ENCODE measurements at places on chromosomes 16 and 17.

DNA sequence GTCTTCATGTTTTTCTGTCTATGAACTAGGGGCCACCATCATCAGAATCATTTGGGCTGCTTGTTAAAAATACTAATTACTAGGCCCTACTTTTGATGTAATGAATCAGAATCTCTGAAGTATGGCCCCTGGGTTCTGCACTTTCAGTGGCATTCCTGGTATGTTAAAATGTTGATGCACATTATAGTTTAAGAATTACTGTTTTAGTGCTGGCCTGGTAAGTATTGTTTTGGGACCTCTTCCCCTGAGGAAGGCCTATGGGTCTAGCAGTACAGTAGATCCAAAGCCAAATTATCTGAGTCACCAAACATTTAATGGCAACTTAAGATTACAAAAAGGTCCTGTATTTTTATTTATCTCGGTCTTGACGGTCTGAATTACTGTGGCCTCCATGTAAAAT, 58.8 kb downstream of the AP2B1 start:
- no peak for DNase-seq

- DNase-seq, result no peak
Observed at GRCh38 chr16:57748596-57748995, 13.0 kb downstream of the KATNB1 start.

DNA sequence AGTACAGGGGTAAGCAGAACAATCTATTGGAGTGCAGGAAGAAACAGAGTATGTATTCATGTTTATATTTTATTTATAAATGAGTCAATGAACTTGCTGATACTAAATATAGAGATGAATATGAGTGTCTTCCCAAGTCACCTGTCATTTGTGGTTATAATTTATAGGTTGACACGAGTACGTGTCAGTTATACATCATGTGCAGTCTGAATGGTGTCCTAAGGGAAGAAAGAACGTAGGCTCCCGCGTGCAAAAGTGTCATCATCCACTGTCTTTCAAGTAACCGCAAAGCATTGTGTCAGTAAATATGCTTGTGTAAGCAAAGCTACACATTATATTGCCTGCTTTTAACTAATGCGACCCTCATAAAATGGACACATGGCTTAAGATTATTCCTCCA, 786.1 kb downstream of the KCNJ2 start:
- DNase-seq, result no peak

- DNase-seq, result no peak
Observed at GRCh38 chr16:67246756-67247191, 507 bp downstream of the FHOD1 start.

DNA sequence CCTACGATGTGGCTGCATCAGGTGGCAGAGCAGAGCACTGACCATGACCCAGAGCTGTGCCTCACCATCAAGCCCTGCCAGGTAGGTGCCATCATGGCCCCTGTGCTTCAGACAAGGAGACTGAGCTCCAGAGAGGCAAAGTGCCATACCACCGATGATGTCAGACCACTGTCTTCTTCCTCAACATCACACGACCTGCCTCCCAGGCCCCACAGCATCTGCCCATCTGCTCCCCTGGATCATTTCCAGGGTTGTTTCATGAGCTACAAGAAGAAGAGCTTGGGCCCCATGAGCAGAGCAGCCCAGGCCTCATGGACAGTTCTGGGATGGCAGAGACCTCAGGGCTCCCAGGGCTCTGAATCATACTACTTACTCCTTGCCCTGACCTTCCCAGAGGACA, 9.9 kb downstream of the XYLT1 start:
- no peak for DNase-seq

- no peak for DNase-seq
Observed at GRCh38 chr17:64334851-64335250, 55.8 kb downstream of the PECAM1 start.

GRCh38 chr17:35094902-35095301, 24.8 kb downstream of the RAD51D start:
- peak; percentile 72 for DNase-seq

DNA sequence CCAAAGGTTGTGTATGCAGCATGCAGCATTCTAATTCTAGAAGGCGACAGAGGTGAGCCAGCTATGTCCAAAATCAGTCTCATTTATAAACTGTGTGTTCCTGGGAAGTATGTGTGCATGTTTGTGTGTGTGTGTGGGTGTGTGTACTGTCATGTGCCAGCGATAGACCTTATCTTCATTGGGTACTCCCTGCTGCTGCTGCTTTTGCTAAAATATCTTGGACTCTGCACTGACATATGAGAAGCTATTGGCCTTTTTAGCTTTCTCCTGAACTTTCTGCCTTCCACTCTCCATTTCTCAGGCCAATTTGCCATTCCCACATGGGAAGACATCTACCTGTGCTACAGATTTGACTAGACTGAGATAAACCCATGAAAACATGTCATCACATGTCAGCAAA, 2.0 kb upstream of the LPO start:
- DNase-seq, result no peak

DNA sequence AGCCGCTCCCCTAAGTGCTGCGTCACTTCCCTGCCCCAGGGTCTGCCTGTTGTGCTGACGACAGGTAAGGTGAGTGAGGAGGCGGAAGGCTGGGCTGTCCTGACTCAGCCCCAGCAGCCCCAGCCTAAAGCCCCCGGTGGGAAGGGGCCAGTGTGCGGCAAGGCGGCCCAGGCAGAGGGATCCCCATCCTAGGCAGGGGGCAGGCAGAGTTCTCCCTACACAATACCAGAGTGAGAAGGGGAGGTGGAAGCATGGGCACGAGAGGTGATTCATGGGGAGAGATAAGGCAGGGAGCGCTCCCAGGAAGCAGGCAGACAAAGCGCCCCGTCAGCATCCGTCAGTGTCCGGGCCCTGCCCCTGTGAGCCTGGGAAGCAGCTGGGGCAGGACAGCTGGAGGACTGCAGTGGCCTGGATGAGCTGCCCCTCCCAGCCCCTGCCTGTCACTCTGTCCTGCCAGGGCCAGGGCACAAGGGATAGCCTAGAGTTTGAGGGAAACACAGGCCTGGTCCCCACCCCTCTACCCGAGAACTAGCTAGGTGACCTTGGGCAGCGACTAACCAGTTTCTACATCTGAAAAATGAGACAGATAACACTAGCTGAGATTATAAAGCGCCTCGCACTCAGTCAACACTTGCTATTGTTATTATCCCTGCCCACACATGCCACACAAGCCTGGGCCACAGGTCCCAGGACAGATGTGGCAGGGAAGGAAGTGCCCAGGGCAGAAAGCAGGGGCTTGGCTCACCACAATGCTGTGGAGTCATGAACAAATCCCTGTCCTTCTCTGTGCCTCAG, 3.8 kb downstream of the FAM83G start:
- no peak for DNase-seq

DNA sequence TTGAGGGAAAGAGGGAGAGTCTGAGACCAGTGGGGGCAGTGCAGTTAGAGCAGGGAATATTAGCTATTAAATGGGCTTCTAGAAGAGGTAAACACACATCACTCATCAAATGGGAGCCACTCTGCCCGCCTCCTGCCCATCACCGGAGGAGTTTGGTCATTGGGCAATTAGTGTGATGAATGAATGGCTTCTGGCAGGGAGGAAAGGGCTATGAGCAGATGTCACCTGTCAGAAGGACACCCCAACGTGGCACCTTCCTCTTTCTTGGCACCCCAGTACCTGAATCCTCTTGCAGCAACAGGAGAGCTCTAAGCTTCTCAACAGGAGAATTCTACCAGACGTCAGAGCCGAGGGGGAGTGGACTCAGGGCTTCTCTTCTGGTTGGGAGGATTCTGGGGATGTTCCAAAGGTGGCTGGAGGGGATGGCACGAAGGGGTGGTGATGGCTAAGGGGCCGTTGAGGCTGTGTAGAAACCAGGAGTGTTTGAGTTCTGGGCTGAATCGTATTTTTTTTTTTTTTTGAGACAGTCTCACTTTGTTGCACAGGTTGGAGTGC, 11.0 kb downstream of the C1QTNF1 start:
- no peak for DNase-seq

DNA sequence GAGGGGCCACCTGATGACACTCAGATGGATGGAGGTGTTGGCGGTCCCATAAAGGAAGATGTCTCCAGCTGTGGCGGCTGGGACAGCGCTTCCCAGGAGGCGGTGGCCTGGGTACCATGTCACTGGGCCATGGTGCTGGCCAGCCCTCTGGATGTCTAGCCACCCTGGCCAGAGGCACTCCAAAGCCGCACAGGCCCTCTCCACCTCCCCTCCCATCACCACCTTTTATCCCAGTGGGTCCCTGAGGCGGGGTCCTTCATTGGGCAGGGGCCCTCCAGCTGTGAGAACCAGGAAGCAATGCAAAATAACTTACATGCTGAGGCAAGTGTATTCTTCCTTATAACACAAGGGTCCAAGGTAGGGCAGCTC, 23.1 kb downstream of the RAB11FIP4 start:
- DNase-seq, result no peak

DNA sequence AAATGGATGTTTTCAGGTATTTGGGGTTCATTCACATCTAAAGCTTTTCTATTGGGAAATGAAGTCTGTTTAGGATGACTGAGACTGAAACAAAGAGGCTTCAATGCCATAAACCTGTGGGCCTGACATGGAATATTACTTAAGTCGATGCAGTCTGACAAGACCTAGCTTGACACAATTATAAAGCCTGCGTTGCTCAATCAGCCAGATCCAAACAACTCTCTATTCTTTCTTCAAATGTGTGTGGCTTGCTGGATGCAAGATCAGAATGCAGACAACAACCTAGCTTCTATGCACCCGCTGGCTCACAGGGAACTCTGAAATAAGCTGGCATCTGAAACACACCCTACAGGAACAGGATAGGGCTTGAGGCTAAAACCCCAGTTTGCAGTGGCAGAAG, 40.0 kb downstream of the RFFL start:
- DNase-seq, result no peak

- no peak for DNase-seq
Observed at GRCh38 chr17:30790279-30790678, 34.2 kb downstream of the CRLF3 start.

DNA sequence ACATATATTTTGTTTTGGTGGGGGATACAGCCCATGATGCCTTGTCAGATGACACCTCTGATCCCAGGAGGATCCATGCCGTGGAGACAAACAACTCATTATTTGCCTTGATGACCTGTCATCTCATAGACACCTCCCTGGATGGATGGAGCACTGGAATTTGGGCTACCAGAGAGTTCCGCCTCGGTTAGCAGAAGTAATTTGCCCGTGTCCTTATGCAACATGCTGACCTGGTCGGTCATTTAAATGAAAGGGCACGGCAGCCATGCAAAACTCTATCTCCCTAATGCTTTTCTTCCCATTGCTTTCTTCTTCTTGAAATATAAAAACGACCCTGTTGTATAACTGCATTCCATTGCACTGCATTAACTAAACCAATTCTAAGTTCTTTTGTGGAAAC, 145.3 kb downstream of the GRIN2A start:
- DNase-seq, result no peak

GRCh38 chr17:27488231-27488630, 32.0 kb downstream of the KSR1 start:
- no peak for DNase-seq

- no peak for DNase-seq
Observed at GRCh38 chr16:79816081-79816497, 215.6 kb upstream of the MAF start.

- no peak for DNase-seq
Observed at GRCh38 chr16:22625967-22626366, 115.3 kb downstream of the NPIPB5 start.

GRCh38 chr17:47897561-47897960, 1.5 kb downstream of the SP2 start:
- DNase-seq, result no peak

DNA sequence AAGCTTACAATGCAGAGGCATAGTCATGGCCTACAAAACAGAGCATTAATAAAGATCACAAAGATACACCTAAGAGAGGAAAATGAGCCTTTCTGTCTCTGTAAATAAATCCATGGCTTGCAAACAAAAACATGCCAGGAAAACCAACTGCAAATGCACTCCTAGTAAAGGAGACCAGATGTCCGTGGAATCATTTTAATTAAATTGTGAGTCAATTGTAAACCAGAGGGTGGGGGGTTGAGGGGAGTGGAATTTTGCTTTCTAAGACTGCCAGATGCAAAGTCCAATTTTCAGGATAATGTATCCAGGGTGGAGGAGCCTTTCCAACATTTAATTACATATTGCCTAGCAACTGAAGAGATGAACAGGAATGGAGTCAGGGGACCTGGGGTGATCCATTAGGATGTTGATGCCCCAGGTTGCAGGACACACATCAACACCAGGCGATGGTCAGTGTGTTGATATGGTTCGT, 390.3 kb upstream of the CCL2 start:
- no peak for DNase-seq
